GM13977 (cell line): ENCODE measurements at places on chromosomes 1 and 21.

- DNase-seq = no peak
These were observed 10.5 kb upstream of the OPRD1 start for GRCh38 chr1:28801461-28801860.

GRCh38 chr1:47555841-47556560 lies 118.2 kb downstream of the FOXD2 start:
- DNase-seq = no peak

- DNase-seq = no peak
These were observed 86.3 kb upstream of the VANGL1 start for GRCh38 chr1:115555446-115555845.

- DNase-seq = no peak
These were observed 59.2 kb downstream of the TBX15 start for GRCh38 chr1:118928739-118929554.

DNA sequence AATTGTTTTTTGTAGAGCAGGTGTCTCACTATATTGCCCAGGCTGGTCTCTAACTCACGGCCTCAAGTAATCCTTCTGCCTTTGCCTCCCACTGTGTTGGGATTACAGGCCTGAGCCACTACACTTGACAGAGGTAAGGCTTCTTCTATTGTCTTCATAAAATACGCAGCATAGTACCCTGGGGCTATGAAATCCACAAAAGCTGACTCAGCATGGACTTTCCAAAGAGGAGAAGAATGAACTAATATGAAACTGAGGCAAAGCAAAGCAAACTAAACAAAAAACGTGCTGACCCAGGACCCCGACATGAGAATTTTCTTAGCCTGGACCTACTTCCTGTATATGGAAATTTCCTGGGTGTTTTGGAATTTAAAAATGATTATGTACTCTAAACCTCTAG lies 18.5 kb upstream of the ATP13A2 start:
- no peak for DNase-seq

- DNase-seq = no peak
These were observed 33.3 kb downstream of the FOXD2 start for GRCh38 chr1:47471163-47471562.

- DNase-seq = no peak
These were observed 9.1 kb upstream of the MTF1 start for GRCh38 chr1:37868466-37868865.

- no peak for DNase-seq
These were observed 153.7 kb upstream of the ST6GALNAC5 start for GRCh38 chr1:76713535-76713934.

DNA sequence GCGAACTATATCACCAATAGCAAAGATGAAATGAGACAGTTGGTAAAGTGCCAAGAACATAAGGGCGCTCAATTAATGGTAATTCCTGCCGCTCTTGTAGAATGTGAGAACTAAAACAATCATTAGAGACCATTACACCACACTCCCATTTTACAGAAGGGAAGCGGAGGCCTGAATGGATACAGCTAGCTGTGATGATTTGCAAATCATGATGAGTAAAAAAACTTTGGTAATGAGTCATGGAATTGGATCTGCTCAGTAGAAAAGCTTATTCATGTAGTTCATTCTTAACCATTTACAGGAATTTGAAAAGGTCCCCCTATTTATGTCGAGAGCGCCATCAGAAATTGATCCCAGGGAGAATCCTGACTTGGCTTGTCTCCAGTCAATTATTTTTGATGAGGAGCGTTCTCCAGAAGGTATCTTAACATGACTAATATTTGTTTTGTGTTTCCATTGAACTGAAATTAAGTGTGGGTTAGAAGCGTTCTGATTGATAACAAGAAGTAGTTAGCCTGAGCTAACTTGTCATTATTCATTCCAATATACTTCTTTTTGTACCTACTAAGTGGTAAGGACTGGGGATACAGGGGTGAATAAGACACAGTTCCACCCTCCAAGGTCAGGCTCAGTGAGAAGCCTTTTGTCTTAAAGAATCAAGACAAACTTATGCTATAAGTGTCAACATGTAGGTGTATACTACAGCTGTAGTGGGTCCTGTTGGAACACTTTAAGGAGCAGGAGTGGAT lies 812 bp downstream of the TTC4 start:
- DNase-seq = no peak
